ENCODE measurements at places on chromosomes 11 and 22.
A peak's percentile ranks its signal among the peaks of the same experiment; 100 is the strongest.

DNA sequence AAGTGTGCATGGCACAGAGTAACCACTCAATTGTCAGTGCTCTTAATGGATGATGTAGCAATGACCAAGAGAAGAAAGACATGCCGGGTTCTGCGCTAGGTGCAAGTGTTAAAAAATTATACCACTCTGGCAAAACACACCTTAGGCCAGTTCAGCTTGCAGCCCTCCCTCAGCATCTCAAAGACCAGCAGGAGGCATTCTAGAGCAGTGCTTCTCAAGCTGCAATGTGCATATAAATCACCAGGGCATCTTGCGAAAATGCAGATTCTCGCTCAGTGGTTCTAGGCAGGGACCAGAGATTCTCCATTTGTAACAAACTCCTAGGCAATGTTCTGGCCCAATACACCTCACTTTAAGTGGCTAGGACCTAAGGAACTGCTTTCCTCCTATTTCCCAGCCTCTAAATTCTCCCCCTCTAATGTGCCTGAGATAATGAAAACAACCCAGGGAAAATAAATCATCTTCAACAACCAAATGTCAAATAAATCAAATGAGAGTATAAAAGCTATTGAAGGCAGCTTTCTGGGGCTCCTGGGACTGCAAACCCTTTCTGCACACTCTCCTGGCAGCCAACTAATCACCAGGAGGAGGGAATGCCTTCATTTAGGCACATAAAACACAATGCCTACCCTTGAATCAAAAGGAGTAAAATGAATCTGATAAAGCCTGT is 337.2 kb upstream of the API5 start:
- no peak for DNase-seq

GRCh38 chr22:50186761-50187523 is 1.2 kb downstream of the TRABD start:
- no peak for DNase-seq

DNA sequence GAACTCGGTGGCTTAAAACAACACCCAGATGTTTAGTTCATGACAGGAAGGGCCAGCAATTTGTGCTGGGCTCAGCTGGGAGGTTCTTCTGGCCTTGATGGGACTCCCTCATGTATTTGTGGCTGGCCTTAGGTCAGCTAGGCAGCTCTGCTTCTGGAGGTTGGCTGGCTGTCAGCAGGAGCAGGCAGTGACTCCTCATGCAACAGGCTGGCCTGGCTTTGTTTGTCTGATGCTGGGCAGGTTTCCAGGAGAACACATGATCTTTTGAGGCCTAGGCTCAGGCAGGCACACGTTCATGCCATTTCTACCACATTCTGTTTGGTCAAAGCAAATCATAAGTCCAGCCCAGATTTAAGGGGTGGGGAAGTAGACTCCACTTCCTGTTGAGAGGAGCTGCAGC is 571.2 kb downstream of the TBC1D22A start:
- no peak for DNase-seq

GRCh38 chr11:22688914-22689313 is 22.5 kb downstream of the GAS2 start:
- DNase-seq = no peak

GRCh38 chr11:121268581-121268980 is 24.0 kb upstream of the SC5D start:
- DNase-seq = no peak

GRCh38 chr11:119335091-119335654 is 846 bp downstream of the RNF26 start:
- no peak for DNase-seq

- DNase-seq = no peak
Observed at GRCh38 chr11:78170874-78171549, 17.4 kb downstream of the KCTD21 start.

DNA sequence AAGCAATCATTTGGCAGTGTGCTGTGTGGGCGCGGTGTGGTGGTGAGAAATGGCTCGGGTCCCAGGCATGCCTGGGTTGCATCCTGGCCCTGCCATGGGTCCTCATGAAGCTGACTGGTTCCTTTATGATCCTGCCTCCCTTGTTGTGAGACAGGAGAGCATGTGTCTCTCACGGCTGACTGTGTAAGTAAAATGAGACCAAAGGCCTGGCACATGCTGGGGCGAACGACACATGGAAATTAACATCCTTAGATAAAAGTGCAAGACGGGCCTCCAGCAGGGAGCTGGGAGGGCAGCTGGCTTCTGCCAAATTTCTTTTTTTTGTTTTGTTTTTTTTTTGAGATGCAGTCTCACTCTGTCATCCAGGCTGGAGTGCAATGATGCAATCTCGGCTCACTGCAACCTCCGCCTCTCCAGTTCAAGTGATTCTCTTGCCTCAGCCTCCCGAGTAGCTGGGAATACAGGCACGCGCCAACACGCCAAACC is 9.4 kb upstream of the FBLN1 start:
- DNase-seq = no peak

- no peak for DNase-seq
Observed at GRCh38 chr22:27669798-27670599, 131.6 kb downstream of the MN1 start.

GRCh38 chr22:28930357-28931007 is 47.1 kb downstream of the ZNRF3 start:
- DNase-seq = no peak

GRCh38 chr22:27625769-27626674 is 175.5 kb downstream of the MN1 start:
- no peak for DNase-seq

GRCh38 chr11:110174645-110175310 is 81.6 kb downstream of the ZC3H12C start:
- DNase-seq = no peak

GRCh38 chr11:83033972-83034672 is 37.6 kb downstream of the RAB30 start:
- DNase-seq = peak; percentile 31

DNA sequence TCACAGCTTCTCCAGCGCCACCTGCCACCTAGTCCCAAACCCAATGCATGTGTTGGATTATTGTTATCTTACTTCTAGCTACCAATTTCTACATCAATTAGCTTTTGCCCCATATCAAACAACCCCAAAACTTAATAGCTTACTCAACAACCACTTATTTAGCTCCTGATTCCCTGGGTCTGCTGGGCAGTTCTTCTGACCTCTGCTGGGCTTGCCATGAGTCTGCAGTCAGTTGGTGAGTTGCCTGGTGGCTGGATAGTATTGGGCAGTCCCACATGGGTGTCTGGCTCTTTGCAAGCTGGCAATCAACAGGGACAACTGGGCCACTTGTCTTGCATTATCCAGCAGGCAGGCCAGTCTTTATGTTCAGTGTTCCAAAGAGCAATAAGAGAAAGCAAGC is 13.6 kb upstream of the MS4A15 start:
- DNase-seq = no peak

DNA sequence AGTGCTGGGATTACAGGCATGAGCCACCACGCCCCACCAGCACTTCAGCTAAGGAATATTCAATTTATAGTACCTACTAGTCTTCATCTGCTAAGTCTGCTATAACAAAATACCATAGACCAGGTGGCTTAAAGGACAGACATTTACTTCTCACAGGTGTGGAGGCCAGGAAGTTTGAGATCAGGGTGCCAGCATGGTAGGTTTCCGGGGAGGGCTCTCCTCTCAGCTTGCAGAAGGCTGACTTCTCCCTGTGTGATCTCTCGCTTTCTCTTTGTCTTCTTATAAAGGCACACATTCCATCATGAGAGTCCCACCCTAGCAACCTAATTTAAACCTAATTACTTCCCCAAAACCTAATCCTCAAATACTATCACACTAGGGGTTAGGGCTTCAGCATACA is 433.0 kb downstream of the INSC start:
- no peak for DNase-seq

GRCh38 chr11:75946531-75947530 is 131.8 kb downstream of the UVRAG start:
- peak; percentile 28 for DNase-seq

DNA sequence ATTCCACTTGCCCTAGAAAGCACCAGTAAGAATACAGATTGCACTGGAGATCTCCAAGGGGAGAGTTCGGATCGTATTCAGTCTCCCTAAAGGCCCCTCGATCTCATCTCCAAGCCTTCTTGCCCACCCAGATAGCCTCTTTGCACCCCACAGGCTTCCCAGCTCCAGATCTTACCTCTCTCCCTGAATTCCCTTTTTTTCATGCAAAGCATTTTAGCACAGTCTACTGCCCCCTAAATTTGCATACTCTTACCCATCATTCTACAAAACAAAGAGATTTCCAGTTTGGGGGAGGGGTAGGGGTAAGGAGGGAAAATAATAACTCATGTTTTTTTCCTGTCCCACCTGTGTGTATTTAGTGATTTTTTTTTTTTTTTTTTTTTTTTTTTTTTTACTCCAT is 105.2 kb downstream of the NAV2 start:
- DNase-seq = no peak

GRCh38 chr11:101718402-101718801 is 134.6 kb upstream of the TRPC6 start:
- no peak for DNase-seq

DNA sequence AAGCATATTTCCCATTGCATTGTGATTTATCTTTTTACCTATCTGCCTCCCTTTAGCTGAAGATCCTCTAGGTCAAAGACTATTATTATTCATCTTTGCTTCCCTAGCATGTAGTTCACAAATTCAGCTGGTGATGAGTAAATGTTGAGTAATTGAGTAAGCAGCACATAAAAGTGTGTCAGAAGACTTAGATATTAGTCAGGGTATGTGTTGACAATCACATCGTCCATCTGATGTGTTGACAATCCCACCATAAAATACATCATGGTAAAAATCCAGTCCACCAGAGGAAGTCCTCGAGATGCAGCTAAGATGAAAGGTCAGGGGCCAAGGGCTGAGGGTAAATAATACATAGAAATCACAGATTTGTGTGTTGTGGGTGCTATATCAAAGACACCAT is 22.9 kb upstream of the ABTB2 start:
- no peak for DNase-seq

DNA sequence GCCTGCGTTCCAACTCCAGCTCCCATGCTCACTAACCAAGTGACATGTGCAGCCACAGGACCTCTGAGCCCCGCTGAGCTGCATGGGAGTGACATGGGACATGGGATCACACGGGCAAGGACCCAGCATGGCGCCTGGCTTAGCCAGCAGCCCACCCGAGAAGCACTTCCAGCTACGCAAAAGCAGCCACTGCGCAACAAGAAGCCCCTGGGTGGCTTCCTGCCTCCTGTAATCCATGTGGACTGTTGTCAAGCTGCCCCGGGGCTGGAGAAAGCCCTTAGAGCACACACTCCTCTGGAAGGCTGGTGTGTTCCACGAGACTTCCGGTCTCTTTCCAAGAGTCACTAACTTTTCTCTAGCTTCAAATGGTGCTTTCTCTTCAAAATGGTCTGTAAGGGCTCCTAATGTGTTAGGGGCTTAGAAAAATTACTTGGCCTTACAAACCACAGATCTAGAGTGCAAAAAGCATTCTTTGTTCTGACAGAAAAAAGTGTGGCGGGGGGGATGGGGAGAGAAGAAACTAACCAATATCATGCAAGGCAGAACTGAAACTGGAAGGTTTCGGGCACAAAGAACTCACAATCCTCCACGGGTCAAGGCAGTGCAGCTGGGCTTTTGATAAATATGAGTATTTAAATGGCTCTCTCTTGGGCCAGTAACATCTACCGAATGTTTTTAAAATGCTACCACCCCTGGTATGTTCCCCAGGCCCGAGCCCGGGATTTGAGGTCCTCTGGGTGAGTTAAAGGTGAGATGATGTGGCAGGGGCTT is 5.5 kb downstream of the C11orf24 start:
- no peak for DNase-seq

GRCh38 chr11:93653080-93653479 is 8.4 kb upstream of the CEP295 start:
- DNase-seq = no peak
